ENCODE measurements at places on chromosomes 4 and X.

- no peak for DNase-seq
Measured at GRCh38 chrX:17537723-17538243, 162.8 kb downstream of the NHS start.

DNA sequence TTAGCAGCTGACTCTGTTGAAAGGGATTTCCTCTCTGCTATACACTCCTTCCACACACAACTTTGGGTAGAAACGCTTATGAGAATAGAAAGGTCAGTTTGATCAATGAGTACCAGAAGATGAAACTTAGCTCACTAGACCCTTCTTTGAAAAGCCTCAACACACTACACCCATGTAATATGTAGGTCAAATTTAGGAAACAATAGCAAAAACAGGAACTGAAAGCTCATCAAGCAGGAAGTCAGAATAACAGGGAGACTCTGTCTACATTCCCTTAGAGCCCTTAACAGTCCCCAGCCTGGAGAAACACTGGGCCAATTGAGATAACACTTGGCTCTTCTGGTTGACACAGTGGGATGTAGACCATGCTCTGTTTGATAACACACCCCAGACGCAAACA, 30.7 kb downstream of the SRPX2 start:
- no peak for DNase-seq

DNA sequence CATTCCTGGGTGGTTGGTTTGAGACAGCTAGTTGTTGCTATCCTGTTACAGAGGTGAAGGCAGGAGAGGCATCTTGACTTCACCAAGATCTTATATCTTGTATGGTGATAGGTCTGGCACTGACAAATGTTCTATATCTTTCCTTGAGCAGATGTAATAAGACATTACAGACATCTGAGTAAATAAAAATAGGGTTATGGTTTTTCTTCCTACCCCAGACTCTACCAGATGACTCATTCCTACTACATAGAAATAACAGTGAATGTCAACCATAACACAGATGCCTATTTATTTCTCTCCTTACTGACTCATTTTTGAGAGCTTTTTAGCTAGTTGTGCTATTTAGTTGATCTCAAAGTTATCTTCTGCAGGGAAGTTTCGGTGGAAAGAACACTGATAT, 21.9 kb downstream of the HNRNPH2 start:
- no peak for DNase-seq

- DNase-seq = peak; percentile 71
Measured at GRCh38 chr4:99808260-99808857, 8.3 kb upstream of the DAPP1 start.

GRCh38 chr4:139642364-139642763, 23.3 kb upstream of the MGST2 start:
- DNase-seq = no peak

DNA sequence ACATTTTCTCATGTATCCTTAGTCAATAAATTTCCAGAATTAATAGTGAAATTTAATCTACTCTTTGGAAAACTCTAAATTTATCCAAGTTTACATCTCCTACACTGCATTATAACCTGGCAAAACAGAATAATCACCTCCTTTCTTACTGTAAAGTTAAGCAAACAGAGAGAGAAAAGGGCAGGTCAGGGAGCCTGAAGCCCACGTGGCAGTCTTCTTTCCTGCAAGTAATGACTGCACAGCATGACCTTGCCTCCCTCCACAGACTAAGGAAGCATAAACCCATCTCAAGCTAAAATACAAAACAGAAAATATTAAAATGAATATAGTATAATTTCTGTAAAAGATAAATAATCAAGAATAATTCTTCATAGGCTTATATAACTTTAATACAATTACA, 1153.0 kb downstream of the C4orf33 start:
- no peak for DNase-seq

DNA sequence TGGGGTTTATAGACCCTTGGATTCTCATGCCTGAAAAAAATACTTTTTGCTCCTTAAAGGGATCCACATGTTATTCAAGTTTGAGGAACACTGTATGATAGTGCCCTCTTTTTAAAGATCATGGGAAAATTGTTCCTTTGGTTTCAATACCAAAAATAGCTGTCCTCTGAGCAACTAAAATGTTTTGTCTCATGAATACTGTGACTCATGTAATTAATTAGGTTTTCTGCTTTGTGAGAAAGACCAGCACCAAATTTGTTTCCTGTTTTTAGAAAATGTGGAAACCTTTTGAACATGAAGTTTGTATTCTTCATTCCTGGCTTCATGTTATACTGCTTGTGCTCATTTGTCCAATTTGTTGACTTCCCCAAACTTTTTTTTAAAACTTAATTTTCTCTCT, 127.6 kb upstream of the SH3RF1 start:
- no peak for DNase-seq

- DNase-seq = no peak
Measured at GRCh38 chrX:9558615-9559014, 93.8 kb downstream of the TBL1X start.

GRCh38 chr4:171601091-171601490, 212.1 kb upstream of the GALNTL6 start:
- no peak for DNase-seq

DNA sequence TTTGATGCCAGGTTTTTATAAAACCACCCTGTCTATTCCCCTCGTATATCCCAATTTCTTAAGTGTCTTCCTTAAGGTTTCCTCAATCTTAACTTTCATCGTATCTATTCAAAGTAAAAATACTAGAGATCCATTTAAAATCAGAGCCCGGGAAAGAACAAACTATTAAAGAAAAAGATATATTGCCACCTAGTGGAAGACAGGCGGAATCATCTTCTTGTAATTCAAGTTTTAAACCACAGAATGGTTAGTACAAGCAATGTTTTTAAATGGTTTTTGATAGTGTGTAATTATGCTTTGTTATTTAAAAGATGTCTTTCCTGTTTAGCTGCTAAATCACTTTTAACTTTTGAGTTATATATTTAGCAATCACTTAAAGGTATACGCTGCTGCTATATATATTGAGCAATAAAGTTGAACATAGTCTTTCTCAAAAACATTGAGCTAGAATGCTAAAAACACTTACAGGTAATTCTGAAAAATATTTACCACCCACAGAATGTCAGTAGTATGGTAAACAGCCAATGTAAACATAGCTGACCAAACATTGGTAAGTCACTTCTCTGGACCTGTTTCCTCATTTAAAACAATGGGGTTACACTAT, 18.2 kb downstream of the PRDM8 start:
- DNase-seq = no peak

DNA sequence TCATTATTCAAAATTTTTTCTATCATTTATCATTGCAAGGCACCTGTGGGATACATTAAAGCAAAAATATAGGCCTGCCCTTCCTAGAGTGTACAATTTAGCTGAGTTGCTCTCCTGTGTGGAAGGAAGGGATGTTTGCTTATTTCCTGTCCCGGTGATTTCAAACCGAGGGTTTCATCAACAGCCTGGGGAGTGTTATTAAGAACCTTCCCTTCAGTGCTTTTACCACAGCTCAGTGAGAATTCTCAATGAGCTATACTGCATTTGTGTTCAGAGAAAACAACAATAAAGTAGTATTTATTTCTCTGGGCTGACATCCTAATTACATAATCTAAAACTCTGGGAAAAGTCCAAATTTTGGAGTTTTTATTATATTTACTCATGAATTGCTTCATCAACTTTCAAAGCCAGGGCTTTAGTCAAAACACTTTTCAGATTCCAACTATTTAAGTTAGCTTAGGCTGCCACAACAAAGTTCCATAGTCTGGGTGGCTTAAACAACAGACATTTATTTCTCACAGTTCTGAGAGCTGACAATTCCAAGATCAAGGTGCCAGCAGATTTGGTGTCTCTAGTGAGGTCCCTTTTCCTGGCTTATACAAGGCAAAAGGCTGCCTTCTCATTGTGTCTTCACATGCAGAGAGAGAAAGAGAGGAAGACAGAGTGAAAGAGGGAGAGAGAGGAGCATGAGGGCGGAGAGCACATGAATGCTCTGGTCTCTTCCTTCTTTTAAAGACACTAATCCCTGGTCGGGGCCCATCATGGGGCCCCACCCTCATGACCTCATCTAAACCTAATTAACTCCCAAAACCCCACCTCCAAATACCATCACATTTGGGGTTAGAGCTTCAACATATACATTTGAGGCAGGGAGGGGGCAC, 62.6 kb downstream of the MMRN1 start:
- no peak for DNase-seq

DNA sequence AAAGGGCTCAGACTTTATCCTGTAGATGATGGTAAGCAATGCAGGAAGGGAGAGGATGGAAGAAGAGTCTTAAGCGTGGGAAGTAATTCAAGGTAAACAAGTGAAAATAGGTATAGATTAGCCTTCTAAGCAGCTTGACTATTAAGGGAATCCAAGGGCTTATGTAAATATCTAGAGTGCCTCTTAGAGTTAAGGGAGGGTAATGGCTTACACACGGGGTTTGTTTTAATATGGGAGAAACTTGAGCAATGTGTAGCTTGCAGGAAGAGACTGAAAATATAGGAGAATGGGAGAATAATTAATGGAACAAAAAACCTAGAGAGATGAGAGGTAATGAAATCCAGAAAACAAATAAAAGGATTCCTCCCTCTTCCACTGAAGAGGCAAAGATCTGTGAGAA, 12.8 kb upstream of the SAP30 start:
- no peak for DNase-seq

DNA sequence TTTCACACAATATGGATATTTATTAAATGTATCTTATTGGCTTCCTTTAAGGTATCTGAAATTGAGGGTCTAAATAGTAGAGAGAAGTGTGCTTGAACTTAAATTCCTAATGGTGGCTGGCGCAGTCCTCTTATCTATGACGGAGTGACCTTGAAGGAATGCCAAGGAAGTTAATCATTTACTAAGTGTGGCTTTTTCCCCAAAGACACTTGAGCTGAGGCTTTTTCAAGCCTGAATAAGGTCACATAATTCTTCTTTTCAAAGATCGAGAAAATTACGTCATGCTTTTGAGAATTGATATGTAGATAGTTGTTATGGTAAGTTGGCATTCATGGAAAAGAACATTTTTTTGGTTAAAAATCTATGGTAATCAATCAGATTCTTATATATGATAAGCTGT, 11.7 kb upstream of the PRPS2 start:
- no peak for DNase-seq

- DNase-seq = no peak
Measured at GRCh38 chrX:25295466-25295865, 279.7 kb upstream of the ARX start.

GRCh38 chrX:39939678-39940077, 158.1 kb downstream of the BCOR start:
- no peak for DNase-seq

- DNase-seq = no peak
Measured at GRCh38 chr4:48047896-48048295, 31.3 kb downstream of the NIPAL1 start.

- no peak for DNase-seq
Measured at GRCh38 chr4:48420144-48420543, 63.0 kb upstream of the SLC10A4 start.

GRCh38 chr4:153140294-153140693, 63.9 kb upstream of the TRIM2 start:
- no peak for DNase-seq

- no peak for DNase-seq
Measured at GRCh38 chr4:8163436-8164193, 5.0 kb upstream of the ABLIM2 start.

DNA sequence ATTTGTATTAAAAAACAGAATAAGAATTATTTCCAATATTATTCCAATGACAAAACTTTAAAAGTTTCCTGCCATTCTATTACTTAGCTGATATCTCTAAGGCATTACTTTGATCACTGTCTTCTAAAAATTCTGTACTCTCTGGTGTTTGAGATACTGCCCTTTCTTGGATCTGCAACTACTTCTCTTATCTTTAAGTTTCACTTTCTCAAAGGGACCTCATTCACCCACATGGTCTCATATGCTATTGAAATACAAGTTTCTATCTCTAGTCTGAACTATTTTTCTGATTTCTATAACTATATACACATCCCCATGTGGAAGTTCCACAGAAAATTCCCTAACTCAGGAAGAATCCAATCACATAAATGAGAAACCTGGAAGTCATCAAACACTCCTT, 22.2 kb downstream of the TMPRSS11E start:
- no peak for DNase-seq

DNA sequence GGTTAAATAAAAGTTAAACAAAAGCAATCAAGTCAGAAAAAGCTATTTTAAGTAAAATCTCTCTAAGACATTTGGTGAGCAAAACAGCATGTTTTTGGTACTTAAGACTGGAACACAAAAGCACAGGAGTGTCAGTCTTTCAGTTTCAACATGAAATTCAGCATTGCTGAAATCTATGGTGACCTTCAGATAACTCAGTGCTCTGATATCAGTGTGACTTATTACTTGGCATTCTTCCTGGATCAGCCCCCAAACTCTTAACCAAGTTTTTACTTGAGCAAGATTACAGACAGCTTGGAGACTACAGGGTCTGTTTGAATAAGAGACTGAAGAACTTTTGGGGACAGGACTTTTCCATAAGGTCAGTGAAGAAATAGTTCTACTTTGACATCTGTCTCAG, 437.2 kb downstream of the RAPGEF2 start:
- DNase-seq = no peak

GRCh38 chr4:112057470-112057869, 87.8 kb upstream of the FAM241A start:
- no peak for DNase-seq

DNA sequence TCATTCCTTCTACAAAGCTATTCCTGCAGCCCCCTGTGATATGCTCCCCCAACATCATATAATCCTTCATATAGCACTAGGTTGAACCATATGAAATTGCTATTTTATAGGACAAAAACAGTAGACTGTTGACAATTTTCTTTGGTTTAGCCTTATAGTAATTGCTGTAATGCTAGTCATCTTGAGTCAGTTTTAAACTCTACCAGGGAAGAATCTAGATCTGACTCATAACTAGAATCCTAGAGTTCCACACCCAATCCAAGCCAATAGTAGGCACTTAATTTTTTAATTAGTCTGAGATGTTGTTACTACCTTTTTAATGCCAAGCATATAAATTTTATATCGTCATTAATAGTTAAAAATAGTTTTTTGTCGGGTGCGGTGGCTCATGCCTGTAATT, 136.8 kb downstream of the CHRNA9 start:
- DNase-seq = no peak

DNA sequence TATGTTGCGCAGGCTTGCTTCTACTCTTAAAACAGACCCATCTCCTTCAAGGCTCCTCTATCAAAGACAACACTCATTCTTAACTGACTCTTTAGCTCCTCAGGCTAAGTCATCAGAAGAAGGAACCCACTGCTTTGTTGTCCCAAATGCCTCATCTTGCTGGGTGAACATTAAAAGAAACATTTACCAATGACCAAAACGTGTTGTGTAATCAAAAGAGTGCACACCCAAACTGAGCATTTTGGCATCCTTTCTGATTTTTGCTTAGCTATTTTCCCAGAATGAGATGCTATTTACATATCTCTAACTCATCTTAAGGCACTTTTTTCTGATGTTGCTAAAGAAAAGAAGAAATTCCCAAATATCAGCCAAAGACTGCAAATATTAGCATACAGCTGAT, 131.7 kb upstream of the VCX3A start:
- DNase-seq = no peak

DNA sequence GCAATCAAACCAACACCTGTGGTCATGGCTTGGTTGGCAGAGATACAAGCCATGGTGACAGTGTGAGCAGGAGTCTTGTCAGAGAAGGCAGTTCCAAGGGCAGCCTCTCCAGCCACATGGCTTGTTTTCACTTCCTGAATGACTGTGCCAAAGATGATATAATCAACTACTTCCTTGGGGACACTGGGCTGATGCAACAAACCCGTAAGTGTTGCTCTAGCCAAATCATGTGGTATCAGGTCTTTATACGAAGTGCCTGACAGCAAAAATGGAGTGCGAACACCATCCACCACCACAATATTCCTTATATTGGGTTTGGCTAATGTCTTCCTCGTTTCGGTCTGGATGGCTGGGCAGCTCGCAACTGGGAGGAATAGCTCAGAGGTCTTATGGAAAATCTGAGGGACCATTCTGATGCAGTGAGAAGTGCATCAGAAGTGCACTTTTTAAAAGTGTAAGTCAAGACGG, 922.0 kb downstream of the NLGN4X start:
- DNase-seq = no peak

Measured in activated naive CD8-positive, alpha-beta T cell treated with anti-CD3 and anti-CD28 coated beads, Interleukin-2, amount 50 U/mL, for 24 hours (primary cell).